ENCODE measurements at places on chromosomes 1 and 21.

DNA sequence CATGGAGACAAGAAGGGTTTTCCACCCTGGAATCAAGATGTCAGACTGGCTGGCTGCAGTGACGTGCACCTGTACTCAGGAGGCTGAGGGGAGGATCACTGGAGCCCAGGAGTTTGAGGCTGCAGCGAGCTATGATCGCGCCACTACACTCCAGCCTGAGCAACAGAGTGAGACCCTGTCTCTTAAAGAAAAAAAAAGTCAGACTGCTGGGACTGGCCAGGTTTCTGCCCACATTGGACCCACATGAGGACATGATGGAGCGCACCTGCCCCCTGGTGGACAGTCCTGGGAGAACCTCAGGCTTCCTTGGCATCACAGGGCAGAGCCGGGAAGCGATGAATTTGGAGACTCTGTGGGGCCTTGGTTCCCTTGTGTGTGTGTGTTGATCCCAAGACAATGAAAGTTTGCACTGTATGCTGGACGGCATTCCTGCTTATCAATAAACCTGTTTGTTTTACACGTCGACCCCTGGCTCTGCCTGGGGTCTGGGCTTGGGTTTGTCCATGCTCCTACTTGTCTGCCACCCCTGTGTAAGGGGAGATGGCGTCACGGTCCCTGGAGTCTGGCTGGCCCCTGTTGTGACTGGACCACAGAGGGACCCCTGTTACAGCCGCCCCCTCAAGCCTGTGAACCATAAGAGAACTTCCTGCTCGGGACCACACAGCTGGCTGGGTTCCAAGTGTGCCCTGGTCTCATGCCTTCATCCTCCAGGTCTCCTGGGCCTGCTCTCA is 20.9 kb upstream of the VPS13D start:
- peak; percentile 64 for DNase-seq

DNA sequence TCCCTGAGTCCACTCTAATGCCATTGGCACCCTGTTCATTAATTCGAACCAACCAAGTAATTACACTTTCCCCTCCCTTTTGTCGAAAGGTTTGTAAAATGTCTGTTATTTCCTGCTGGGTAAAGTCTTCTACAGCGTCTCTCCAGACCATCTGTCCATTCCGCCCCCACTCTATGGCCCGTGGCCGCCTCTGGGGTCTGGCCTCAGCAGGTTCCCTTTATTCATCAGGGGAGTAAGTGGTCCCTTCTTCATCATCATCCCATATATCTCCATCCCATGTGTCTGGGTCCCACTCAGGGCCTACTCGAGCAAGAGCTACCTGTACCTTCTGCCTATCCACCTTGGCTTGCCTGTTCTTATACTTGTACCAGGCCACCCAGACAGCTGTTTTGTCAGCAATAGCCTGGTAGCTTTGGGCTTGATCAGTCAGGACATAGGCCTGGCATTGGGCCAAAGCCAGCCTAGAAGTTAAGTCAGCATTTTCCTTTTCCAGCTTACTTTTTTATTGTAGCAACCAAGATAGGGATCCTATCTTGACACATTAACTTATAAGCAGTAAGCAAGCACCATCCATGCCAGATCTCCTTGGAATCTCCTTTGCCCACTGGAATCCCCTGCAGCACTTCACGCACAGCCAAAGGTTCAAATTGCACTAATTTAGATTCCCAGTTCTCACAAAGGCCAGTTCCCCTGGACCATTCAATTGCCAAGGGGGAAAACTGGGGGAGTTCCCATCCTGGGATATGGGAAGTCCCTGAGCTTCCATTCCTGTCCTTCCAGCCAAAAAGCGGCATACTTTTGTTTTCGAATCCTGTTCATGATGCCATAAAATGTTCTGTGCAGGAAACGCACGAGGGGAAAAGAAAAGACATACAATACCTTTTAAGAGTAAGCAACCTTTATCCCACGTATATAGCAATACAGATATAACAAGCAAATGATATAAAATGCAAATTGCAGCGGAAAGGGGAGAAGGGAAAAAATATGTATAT is 6.6 kb upstream of the STUM start:
- no peak for DNase-seq

DNA sequence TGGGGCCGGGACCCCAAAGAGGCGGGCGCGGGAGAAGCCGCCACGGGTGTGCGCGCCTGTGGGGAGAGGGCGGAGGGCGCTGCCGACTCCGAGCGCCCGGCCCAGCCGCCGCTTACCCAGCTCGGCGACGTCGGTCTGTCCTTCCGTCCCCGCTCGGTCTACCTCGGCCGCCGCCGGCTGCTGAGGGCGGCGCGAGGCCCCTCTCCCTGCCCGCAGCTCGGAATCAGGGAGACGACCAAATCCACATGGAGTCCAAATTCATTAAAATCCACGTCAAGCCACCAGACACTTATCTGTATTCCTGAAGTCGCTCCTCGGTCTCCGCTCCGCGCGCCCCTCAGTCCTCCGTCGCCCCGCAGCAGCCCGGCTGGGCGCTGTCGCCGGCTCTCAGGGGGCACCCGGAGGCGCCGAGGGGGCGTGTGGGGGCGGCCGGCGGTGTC is 637 bp downstream of the PLXNA2 start:
- DNase-seq, result peak; percentile 21

DNA sequence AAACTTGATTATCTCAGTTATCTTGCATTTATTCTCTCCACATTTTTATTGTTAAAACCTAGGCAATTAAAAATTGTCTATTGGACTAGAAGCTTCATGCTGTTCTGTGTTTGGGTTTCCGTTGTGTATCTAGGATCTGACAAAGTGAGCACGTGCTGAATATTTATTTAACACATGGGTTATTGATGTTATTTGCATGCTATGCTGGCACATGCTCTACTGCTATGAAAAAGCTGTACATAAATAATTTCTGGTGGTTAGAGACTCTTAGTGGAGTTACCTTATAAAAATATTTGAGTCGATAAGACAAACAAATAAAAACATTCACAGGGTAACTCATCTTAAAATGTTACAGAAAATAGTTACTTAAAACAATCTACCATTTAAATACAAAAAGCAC is 1769.7 kb downstream of the MRPL39 start:
- DNase-seq, result no peak

- no peak for DNase-seq
These were observed 76.9 kb downstream of the ERICH3 start for GRCh38 chr1:74596717-74597116.

GRCh38 chr1:192045131-192045530 is 113.1 kb upstream of the RGS18 start:
- DNase-seq, result no peak

GRCh38 chr1:221272940-221273339 is 393.7 kb downstream of the HLX start:
- peak; percentile 20 for DNase-seq

DNA sequence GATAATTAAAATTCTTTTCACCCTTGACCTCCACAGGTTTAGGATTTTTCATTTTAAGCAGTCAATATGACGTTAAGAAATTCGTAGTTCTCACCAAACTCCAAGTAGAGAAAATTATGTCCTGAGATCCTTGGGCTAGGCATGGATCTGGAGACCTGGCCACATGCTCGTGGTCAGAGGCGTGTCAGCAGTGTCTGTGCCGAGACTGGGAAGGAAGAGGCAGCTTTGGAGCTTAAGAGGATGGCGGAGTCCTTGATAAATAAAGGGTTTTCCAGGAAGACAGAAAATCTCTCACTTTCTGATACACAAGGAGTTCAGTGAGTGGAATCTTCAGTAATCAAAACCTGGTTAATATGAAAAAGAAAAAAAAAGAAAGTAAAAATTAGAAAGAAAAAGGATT is 17.0 kb downstream of the RHOU start:
- DNase-seq, result no peak

DNA sequence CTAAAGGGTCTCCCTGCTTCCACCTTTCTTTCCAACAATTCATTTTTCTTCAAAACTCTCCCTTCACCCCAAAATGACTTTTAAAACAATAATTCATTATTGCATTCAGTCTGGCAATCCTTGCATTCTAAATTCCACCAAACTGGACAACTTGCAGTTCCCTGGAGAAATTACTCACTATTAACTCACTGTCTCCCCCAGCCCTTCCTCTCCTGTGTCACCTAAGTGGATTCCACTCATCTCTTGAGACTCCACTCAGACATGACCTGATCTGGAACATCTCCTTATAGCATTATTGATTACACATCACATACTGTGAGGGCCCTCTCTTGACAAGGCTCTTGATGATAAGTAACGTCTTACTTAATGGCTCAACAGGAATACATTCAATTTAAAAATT is 257.1 kb downstream of the BRINP2 start:
- DNase-seq, result no peak

GRCh38 chr1:71618191-71618590 is 537.4 kb upstream of the ZRANB2 start:
- DNase-seq, result no peak

GRCh38 chr1:23111600-23112535 is 56.8 kb downstream of the LUZP1 start:
- DNase-seq, result no peak

- DNase-seq, result no peak
These were observed 51.7 kb upstream of the MRPS6 start for GRCh38 chr21:34021726-34022125.

DNA sequence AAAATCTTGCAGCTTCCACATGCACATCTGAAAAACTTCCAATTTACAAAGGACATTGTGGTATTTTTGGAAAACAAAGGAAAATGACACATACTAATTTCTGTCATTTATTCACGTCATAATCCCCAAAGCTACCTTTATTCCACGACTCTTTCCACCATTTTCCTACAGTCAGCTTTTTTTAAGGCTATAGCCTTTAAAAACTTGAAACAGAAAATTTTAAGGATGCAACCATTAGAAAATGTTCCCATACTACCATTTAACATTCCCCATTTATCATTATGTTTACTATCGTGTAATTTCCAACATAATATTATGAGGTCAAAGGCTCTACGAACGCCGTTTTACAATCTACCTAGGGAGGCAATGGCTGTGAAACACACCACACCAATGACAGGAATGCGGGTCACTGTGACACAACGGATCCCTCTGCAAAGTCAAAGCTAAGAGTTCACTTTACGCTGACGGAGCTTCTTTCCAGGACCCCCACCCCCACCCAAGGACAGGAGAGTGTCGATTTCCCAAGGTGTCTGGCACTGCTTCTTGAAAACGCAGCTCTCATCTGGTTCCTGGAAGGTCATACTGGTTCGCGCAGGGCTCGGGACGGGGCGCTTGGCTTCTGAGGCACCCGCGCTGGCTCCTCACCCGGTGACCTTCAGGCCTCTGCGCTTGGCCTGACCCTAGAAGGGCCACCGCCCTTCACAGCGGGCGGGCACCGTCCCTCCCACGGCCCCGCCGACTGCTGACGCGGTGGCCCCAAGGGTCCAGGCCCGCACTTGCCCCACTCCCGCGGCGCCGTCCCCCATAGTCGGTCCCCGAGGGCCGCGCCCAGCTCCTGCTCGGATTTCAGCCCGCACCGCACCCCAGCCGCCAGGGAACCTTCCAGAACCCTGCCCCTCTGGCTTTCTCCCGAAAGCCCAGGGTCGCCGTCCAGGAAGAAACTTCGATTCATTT is 50.5 kb upstream of the ATF3 start:
- DNase-seq, result no peak

DNA sequence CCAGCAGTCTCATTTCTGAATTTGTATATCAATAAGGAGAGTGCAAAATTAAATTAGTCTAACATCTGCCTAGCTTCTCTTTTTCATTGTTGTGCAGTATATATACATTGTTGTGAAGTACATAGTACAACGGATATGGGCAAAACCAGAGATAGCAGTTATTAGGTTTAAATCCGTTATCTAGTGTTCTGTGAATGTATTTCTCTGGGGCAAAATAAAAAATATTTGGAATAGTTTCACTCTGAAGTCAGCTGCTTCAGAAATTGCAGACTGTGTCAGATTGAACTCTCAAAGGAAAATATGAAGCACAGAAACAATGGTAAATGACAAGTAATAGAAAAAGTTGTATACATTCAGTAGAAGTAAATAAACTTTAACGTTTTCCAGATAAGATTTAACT is 836.5 kb upstream of the CXADR start:
- DNase-seq, result no peak
